Stimulated activated CD4-positive, alpha-beta T cell treated with anti-CD3 and anti-CD28 coated beads, Interleukin-4, amount 100 ng/mL, for 4 hours (primary cell): ENCODE measurements at places on chromosomes 13 and 19.

DNA sequence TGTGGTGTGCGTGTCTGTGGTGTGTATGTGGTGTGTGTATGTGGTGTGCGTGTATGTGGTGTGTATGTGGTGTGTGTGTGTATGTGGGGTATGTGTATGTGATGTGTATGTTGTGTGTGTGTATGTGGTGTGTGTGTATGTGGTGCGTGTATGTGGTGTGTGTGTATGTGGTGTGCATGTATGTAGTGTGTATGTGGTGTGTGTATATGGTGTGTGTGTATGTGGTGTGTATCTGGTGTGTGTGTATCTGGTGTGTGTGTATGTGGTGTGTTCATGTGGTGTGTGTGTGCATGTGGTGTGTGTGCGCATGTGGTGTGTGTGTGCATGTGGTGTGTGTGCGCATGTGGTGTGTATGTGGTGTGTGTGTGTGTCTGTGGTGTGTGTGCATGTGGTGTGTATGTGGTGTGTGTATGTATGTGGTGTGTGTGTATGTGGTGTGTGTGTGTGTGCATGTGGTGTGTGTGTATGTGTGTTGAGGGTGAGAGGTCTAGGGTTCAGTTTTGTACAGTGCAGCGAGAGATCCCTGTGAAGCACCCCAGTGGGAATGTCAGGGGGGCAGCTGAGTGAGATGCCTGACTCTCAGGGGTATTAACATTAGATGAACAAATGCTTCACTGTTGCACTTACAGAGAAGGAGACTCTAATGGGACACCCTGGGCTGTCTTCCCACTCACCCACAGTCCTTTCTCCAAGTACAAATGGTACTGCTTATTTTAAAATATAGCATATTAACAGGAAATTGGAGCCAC is 61.3 kb upstream of the MEDAG start:
- no peak for DNase-seq

- no peak for DNase-seq
These were observed 4.1 kb downstream of the ATP11A start for GRCh38 chr13:112693831-112694497.

- DNase-seq, result no peak
These were observed 53.6 kb upstream of the UBL3 start for GRCh38 chr13:29903996-29904395.

- no peak for DNase-seq
These were observed 36.7 kb downstream of the DACH1 start for GRCh38 chr13:71830323-71830722.

GRCh38 chr19:52665529-52665928 is 27.4 kb upstream of the ZNF83 start:
- DNase-seq, result no peak
